Bronchial epithelial cell (primary cell): ENCODE measurements at places on chromosomes 4 and X.

DNA sequence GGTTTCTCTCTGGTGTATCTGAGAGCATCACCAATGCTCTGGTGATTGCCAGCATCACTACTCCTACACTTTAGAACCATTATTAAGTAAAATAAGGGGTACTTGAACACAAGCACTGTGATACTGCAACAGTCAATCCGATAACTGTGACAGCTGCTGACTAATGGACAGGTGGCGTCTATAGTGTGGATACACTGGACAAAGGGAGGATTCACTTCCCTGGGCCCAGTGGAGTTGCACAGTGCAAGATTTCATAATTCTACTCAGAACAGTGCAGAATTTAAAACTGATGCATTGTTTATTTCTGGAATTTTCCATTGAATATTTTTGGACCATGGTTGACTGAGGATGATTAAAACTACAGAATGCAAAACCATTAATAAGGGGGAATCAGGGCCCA is 97.8 kb downstream of the SHROOM3 start:
- DNase-seq, result no peak

GRCh38 chr4:181728305-181728966 is 514.8 kb upstream of the TENM3 start:
- peak; percentile 13 for DNase-seq

- peak; percentile 28 for DNase-seq
Measured at GRCh38 chr4:10371869-10372471, 85.3 kb downstream of the ZNF518B start.

DNA sequence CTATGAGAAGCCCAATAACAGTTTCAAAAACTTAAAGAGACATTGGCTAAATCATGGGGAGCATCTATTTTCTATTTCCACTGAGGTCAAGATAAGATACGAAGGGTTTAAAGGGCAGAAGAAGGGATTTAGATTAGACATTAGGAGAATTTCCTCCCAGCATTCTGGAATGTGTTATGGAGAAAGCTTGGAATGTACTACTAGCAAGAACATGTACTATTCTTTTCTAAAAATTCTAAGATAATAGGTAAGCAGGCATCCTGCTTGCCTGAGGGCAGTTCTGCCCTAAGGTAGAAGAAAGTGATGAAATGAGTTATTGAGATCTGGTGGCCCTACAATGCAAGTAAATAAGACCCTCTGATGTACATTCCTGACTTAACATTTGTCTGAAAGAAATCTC is 279.2 kb downstream of the NR3C2 start:
- DNase-seq, result peak; percentile 65

DNA sequence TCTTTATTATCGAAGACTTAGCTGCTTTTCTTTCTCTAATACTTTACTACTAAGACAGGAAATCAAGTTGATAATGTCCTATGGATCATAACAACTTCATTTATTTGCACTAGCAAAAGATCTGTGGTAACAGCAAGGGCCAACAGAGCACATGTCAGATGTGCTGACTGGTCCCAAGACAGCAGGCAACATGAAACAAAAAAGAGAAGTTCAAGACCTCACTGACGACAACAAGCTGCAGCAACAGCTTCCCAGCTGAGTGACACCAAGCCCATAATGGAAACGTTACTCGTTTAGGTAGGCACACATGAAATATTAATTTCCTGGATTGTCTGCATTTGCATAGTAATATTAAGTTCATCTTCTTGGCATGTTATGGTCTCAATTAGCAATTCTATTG is 126.9 kb downstream of the UNC5C start:
- no peak for DNase-seq

DNA sequence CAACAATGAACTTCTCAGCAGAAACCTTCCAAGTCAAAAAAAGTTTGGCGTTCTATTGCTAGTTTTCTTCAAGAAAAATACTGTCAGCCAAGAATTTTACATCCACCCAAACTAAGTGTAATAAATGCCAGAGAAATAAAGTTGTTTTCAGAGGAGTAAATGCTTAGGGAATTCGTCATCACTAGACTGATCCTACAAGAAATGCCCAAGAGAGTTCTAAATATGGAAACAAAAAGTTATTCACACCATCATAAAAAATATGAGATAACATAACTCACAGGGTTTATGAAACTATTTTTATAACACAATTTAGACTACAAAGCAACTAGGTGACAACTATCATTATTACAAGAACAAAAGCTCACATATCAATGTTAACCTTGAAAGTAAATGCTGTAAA is 259.5 kb upstream of the GABRA2 start:
- DNase-seq, result no peak

DNA sequence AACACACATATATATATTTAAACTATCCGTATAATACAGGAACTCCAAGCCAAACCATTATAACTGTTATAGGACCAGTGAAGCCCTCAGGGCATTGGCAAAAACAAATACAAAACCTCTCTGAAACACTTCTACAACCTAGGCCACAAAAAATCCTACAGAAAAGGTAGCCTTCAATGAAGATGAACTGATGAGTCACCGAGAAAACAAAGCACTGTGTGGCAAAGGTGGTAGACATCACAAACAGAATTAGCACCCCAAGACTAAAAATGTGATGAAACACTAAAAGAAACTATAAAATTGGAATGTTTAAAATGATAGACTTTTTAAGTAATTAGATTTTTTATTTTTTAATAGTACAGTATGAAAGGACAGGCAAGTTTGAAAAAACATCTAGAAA is 5.5 kb upstream of the HSPA4L start:
- peak; percentile 35 for DNase-seq

GRCh38 chr4:1939664-1940509 is 68.7 kb downstream of the NSD2 start:
- peak; percentile 89 for DNase-seq

- peak; percentile 47 for DNase-seq
Measured at GRCh38 chr4:176277162-176277904, 8.3 kb upstream of the ASB5 start.

- DNase-seq, result peak; percentile 19
Measured at GRCh38 chrX:3393581-3394111, 47.2 kb upstream of the MXRA5 start.

DNA sequence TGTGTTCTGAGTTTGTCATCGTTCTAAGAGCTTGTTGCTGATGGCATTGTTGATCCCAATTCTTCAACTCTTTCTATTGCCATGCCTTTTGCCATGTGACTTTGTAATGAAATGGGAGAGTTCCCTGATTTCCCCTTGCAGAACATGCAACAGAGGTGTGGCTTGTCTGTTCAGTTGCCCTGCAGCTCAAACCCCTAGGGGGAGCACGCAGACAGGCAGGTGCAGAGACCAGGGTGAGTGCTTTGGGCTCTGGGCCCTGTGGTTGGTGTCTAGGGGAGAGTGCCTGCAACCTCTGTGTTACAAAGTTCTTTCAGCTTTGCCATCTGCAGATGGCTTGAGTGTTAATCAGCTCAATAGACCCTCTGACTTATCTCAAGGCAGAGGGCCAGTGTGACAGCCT is 332.7 kb downstream of the MID1IP1 start:
- DNase-seq, result no peak

GRCh38 chr4:41257906-41258305 is 1.2 kb downstream of the UCHL1 start:
- no peak for DNase-seq

- DNase-seq, result peak; percentile 85
Measured at GRCh38 chrX:22950269-22951266, 49.2 kb upstream of the DDX53 start.

GRCh38 chrX:65866146-65866545 is 173.7 kb downstream of the VSIG4 start:
- no peak for DNase-seq

DNA sequence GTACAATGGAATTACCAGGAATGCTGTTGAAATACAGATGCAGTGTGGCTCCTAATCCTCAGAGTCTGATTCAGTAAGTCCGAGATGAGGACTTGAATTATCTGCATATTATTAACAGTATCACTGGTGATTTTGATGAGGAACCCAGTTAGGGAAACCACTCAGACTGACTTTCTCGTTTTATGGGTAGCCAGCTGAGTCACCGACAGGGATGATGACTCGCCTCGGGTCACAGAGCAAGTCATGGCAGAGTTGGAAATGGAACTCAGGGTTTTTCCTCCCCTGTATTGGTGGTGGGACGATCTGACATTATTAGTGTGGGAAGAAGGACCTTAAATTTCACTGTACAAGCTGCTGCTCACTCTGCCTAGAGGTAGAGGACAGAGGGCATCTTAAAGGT is 51.3 kb downstream of the RTL9 start:
- DNase-seq, result peak; percentile 82

GRCh38 chr4:77734928-77735327 is 84.2 kb downstream of the CNOT6L start:
- peak; percentile 12 for DNase-seq

DNA sequence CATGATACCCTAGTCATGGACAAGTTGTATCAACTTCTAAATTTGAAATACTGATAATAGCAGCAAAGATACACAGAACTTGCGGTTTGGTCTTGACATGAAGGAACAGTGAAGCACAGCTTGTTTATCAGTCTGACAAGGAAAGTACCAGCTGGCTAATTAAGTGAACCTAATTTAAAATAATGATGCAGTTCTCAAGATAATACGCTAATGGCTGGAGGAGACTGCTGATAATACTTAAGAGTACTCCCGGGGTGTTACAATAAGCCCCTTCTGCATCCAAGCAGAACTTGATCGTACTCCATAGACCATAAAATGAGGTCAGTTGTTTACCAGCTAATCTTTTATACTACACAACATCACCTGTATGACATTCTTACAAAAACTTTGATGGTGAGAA is 697.5 kb downstream of the FSTL5 start:
- DNase-seq, result no peak

GRCh38 chr4:184420881-184421416 is 53.4 kb downstream of the IRF2 start:
- no peak for DNase-seq

DNA sequence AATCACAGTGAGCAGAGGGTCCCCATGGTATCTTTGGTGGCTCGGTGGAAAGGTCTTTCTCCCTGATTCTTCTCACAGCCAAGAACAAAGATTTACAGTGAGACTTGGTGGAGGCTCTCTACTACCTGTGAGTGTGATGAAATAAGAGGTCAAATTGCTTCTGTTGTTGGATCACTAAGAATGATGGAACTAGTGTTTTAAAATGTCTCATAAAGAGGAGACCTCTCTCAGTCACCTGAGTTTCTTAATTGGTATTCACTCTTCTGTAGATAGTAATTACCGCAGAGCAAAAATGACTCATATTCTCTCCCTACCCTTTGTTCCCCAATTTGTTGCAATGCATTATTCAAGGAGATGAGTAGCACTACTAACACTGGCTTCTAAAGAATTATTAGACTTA is 100.9 kb upstream of the TBC1D9 start:
- DNase-seq, result peak; percentile 89

DNA sequence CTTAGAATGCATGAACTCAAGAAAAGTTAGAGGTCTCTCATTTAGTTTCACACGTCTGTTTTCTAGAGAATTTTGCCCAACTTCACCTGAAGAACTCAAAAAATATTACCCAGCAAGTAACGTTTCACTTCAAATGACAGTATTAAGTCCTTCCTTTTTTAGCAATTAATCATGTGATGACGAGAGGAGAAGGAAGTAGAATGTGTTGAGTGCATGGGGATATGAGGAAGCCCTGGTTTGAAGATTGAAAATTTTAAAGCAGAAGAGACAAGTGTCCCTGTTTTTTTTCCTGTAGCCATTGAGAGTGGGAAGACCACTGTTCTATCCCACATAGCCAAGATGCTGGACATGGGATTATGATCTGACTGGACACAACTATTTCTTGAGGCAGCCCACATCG is 406.3 kb upstream of the CPEB2 start:
- no peak for DNase-seq

GRCh38 chr4:140098455-140099160 is 55.4 kb downstream of the MAML3 start:
- peak; percentile 52 for DNase-seq

GRCh38 chr4:40992472-40993295 is 221.7 kb downstream of the APBB2 start:
- DNase-seq, result peak; percentile 95

- peak; percentile 14 for DNase-seq
Measured at GRCh38 chr4:99506781-99507180, 4.0 kb upstream of the C4orf17 start.

DNA sequence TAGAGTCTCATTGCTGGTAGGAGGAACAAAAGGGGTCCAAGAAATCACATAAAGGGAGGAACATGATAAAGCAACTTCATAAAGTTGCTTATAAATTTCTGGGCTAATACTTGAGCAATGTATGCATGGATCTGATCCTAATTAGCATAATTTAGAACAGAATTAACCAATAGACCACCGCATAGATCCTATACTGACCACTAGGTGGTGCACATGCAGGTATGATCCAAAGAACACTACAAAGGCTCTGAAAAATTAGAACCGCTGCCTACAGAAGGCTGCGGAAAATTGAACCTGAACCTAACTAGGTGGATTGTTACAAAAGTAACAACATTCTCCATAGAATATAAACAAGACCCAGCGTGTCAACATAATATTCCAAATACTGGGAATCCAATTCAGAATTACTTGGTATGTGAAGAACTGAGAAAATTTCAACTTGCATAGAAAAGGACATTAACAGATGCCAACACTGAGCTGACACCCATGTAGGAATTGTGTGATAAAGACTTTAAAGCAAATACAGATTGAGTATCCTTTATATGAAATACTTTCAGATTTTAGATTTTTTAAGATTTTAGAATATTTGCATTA is 23.3 kb downstream of the BRCC3 start:
- peak; percentile 45 for DNase-seq

DNA sequence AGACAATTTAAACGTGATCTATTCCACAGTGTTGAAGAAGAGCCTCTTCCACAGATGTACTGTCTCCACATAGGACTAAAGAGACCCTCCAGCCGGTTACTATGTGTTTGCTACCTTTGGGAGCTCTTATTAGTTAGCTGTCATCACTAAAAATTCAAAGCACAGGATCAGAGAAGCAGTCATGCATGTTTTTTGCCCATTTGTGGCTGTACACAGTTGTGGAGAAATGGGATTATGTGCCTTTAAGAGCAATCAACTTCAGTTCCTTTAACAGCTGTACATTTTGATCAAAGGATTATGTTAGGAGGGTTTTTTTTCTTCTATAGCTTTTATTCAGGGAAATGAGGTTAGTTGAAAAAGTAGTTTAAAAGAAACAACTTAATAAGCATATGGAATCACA is 149.0 kb upstream of the SPOCK3 start:
- no peak for DNase-seq

DNA sequence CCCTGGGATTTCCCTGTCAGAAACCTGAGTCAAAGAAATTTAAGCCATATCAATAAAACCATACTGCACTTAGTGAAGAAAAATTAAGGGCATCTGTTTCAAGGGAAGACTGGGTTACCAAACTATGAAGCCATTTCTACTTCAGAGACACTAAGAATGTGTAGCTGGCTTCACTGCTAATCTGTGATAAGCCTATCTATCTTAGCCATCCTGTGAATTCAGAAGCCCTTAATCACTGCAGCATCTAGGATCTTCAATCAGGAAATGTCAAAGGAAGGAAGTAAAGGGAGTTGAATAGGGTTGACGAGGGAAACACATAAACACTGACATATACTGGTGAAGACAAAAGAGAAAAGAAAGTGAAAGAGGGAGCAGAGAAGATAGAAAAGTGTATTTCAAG is 777.6 kb upstream of the DIAPH2 start:
- DNase-seq, result no peak
